ENCODE measurements at places on chromosomes 5 and 9.
A peak's percentile ranks its signal among the peaks of the same experiment; 100 is the strongest.

DNA sequence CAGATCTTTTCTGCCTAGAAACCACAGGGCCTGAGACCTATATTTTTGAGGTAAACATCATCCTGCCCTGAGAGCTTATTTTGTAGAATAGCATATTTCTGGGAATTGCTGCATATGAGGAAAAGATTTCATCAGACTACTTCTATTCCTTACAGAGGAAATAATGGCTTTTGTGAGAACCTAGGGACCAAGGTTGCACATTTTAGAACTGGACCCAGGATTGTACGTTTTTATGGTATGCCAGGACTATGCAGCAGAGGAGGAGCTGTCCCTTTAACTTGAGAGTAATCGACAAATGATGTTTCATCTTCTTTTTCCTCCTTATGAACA lies 2.2 kb upstream of the ALDH1A1 start:
- DNase-seq = no peak

DNA sequence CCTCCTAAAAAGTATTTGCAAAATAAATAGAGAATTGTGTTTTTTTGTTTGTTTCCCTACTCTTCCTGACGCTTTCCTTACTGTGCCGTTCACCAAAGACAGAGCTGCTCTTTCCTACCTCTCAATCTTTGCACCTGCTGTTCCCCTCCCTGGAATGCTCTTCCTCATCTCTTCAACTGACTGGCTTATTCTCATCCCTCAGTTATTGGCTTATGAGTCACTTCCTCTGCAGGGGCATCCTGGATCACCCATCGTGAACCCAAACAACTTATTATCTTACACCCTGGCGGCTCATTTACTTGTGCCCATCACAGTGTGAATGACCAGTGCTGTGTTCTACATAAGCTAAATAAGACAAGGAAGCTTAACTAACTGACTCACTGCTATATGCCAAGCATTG lies 36.1 kb upstream of the CCNG1 start:
- no peak for DNase-seq

DNA sequence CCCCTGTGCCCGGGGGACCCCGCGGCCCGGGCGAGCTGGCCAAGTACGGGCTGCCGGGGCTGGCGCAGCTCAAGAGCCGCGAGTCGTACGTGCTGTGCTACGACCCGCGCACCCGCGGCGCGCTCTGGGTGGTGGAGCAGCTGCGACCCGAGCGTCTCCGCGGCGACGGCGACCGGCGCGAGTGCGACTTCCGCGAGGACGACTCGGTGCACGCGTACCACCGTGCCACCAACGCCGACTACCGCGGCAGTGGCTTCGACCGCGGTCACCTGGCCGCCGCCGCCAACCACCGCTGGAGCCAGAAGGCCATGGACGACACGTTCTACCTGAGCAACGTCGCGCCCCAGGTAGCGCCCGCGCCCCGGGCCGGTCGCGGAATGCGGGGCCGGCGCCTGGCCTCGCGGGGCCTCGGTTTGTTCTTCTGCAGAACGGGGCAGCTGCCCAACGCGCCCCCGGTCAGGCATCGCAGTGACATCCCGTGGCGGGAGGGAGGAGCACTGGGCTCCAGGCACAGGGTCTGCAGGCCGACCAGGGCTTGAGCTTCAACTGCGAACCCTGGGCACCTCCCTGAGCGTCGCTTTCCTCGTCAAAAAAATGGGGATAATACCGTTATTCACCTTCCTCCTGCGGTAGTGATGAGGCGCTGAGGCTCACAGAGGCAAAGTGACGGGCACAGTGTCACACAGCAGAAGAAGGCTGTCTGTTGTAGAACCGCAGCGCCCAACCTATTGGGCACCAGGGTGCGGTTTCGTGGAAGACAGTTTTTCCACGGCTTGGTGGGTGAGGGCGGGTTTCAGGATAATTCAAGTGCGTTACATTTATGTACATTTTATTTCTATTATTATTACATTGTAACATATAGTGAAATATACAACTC lies 777 bp downstream of the ENDOG start:
- DNase-seq = peak; percentile 7

DNA sequence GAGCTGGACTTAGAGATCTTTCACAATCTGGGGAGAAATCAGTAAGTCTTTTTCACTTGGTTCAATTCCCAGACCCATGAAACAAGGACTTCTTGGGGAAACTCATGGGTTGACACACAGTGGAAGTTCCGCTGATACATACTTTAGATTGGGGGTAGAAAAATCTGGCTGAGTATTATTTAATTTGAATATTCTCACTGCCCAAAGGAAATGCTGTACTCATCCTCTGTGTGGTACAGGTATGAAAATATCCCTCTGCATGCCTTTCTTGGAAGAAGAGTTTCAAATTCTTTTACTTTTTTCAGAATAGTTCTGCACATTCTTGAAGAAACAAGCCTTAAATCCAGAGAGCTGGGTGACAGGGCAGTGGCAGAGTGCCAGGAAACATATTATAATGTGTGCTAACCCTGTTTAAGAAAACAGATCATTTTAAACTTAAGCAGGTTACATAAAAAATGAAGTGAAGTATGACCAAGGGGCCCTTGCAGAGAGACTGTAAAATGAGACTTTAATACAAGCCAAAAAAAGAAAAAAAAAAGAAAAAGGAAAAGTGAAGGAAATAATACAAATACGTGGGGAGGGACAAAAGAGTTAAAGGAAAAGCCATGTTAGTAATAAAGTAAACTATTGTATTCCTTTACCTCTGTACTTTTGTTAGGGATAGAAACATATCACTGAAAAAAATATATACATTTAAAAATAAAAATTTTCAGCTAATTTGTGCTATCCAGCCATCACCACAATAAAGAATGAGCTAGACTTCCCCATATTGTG lies 173.4 kb upstream of the NR3C1 start:
- no peak for DNase-seq

DNA sequence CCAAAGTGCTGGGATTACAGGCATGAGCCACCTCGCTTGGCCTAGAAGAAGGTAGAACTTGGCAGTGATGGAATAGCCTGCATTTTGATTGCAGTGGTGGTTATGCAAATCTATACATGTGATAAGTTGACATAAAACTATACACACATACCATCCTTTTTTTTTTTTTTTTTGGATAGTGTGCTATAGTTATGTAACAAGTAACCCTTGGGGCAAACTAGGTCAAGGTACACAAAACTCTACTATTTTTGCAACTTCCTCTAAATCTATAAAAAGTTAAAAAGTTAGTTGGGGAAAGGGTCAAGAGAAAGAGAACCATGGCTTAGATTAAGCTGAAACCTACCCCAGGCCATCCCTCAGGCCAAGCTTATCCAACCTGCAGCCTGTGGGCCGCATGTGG lies 11.1 kb downstream of the TRIM14 start:
- DNase-seq = no peak

DNA sequence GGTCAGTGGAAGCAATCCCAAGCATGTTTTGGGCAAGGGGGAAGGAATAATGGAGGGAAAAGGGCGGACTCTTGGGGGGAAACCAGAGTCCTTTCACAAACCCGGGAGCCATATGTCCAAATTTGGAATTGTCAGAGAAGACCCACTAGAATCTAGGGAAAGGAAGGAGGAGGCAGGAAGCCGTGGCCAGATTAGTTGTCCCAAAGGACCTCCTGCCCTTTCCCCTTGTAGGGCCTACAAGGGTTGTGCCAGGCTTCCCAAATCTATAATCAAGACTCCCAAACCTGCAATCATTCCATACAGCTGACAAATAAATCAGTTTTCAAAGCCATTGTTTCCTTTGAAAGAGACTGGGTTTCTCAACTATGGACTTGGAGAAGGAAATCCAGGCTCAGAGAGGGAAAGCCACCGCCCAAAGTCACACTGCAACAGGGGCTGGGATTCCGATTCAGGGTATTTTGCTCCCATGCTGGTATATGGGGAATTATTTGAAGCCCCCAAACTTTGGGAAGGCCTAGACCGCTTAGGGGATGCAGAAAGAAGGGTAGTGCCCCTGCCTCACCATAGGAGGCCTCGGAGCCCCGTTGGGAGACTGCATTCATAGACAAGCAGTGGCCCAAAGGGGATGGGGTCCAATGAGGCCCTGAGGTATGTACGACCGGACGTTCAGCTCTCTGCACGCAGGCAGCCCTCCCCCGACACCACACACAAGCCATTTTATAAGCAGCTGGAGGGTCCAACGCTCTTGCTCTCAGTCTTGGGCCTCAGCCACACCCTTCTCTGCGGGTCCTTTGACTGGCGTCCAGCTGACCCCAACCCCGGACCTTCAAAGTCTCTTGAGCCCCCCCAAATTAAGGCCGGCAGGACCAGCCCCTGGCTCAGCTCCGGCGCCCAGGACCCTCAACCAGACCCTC lies 815 bp downstream of the ANXA6 start:
- no peak for DNase-seq

GRCh38 chr5:123696921-123697341 lies 185.0 kb downstream of the CSNK1G3 start:
- peak; percentile 8 for DNase-seq

- no peak for DNase-seq
Measured at GRCh38 chr5:127988146-127988760, 95.3 kb upstream of the SLC12A2 start.

- no peak for DNase-seq
Measured at GRCh38 chr5:100600298-100600994, 65.3 kb downstream of the FAM174A start.

DNA sequence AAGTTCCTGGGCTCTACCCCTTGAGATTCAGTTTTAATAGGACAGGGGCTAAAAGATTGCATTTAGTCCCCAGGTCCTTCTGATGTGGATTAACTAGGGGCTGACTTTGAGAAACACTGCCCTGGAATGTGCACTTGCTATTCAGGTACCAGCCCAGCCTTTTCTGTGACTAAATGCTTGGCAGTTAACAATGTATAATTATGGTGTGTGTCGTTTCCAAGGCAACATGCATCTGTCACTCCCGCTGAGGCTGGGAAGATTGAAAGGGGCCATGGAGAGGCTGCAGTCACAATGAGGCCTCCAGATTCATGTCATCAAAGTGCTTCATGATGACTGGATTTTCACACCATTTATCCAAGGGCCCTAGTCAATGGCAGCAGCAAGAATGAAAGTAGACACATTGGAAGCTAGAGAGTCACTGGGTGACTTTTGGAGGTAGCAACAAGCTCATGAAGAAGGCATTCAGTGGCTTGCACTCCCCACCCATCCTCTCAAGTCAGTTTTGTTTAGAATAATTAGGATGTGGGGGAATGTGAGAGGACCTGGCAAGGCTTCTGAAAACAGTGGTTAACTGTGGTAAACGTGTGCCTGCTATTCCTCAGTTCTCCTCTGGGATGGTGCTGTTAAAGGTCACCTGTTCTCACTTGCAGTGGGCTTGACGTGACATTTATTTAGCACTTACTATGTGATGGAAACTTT lies 28.3 kb downstream of the RAI14 start:
- peak; percentile 10 for DNase-seq

GRCh38 chr5:58069846-58070245 lies 390.0 kb downstream of the PLK2 start:
- DNase-seq = no peak

- DNase-seq = no peak
Measured at GRCh38 chr5:98957307-98957706, 28.5 kb upstream of the CHD1 start.

GRCh38 chr9:96302021-96302420 lies at the start of gene HSD17B3:
Gene HSD17B3 (minus strand): TSS chr9:96302176. CDS start chr9:96302104, 72 bp downstream.
- no peak for DNase-seq

- DNase-seq = no peak
Measured at GRCh38 chr5:572398-573019, 39.6 kb upstream of the CEP72 start.

DNA sequence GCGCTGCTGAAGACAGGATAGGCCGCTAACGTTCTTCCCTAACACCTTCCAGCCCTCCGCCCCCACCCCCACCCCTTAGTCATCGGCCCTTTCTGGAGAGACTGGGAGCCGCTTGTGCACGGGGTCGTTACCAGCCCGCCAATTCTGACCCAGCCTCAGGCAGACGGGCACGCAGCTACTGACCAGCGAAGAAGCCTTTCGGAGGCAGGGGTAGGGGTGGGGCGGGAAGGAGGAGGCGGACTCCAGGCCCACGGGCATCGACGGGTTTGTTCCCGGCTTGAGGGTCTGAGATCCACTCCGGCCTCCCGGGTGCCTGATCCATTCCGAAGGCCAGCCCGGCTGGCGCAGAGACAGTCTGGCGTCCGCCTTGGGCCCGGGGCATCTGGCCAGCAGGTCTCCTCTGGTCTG lies 729 bp upstream of the HAND1 start:
- DNase-seq = no peak

GRCh38 chr5:106827061-106827460 lies 843.7 kb downstream of the EFNA5 start:
- DNase-seq = no peak

DNA sequence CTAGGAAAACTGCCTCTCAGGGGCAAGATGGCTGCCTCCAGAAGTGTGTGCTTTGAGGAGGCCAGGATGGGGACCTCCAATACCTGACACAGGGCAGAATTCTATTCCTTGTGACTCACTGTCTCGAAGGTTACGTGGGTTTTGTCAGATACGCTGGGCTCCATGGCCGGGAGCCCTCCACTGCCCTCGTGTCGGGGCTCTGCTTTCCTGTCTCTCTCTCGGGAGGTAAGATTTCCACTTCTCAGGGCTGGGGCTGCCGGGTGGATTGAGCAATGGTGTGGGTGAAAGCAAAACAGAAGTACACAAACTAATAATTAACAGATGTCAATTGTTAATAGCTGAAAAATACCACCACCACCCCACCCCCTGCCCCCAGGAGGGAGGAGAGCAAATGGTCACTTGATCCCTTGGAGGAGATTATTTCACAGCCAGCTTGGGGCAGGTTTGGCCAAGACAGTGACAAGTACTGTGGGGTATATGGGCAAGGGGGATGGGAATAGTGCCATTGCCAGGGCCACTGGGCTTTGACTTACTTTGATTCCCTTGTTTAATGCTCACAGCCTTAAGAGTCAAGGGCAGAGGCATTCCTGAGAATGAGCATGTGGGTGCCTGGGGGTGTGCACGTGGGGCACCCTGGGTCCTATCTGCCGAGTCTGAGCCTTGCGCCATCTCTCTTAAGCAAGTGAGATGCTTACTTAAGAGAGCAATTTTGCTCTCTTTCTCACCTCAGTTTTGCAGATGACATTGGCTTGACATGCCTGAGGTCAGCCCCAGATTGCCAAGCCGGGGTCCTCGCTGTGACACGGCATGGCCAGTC lies 28.8 kb upstream of the DAB2IP start:
- no peak for DNase-seq

DNA sequence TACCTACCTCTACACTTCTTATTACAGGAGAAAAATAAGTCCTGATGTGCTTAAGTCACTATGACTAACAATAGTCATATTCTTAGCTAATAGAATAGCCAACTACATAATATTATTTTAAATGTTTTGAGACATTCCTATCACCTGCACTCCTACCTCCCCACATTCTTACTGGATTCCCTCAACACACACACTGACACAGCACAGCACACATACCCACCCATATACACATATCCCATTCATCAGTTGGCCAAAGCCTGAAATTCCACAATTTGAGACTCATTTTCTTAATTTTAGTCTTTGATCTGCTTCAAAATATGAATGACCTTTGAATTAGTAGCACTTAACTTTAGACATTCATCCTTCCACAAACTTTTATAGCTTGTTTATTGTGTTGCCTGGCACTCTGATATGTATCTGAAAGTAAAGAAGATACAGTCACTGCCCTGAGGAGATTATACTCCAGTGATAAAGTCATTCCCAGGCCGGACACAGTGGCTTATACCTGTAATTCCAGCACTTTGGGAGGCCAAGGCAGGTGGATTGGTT lies 168.3 kb upstream of the RASA1 start:
- DNase-seq = no peak

All from hypothalamus (tissue), 51 donors.